NCI-H1092 treated with DMSO at 0.1 percent for 48 hours (cell line): ENCODE measurements at places on chromosomes 2 and 18.

DNA sequence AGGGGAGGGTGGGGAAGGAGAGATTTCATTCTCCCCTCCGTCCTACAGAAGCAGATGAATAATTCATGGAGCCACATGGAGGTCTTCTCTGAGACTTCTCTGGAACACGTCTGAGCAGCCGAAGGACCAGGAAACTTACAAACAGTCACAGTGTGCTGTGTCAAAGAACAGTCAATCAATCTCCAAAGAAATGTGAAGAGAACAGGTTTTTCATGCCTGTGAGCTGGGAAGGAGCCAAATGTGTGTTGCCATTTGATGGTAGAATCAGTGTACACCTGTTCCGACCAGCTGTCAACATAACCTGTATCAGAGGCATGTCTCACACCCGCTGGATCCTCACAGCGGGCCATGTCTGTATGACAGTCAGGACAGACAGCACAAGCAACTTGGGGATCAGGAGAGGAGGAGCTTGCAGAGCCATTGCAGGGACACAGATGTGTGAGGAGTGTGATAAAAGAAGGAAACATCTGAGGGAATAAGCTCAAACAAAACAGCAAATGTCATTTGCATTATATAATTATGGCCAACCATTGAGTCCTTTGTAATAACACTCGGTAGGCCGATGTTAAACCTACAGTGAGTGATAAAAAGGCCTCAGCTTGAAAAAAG lies 298.5 kb downstream of the EN1 start:
- no peak for DNase-seq

- DNase-seq: no peak
Observed at GRCh38 chr2:182043021-182043420, 57.4 kb downstream of the PPP1R1C start.

GRCh38 chr2:205025580-205026240 lies 480.4 kb downstream of the PARD3B start:
- peak; percentile 4 for DNase-seq

- DNase-seq: no peak
Observed at GRCh38 chr2:172884336-172884735, 148.7 kb downstream of the RAPGEF4 start.

DNA sequence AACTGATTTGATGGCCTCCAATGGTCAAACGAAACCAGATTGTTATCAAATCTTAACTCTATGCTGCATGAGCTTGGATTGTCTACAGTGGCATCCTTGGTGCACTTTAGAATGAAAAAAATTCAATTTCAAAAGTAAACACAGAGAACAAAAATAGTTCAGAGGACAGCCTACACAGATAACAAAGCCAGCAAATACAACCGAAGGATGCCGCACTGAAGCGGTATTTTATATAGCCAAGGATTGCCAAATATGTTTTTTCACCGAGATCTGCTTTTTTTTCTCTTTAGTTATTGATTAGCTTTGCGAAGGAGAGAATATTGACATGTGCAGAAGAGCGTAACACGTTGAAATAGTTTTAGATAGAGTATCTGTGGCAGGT lies 72.0 kb downstream of the SLC4A3 start:
- no peak for DNase-seq

DNA sequence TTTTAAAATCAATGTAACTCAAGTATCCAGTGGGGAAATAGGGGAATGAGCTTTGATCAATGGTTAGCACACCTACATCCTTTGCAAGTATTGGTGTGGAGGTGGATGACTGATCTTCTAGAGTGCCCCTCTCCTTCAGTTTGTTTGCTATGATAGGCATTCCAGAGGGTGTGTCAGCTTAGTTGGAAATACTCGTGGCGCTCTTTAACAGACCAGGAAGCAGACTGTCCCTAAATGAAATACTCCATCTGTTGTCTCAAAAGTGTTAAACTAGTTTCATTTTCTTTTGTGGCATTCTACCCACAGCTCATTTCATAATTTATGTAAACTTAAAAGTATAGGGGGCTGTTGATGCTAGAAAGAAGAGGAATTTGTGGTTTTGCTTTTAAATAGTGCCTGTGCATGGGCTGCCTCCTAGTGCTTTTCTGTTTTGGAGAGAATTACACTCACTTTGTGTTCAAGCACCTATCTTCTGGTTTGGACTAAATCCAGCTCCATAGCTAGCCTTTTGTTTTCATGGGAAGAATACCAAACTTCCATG lies 66.2 kb downstream of the STAT1 start:
- no peak for DNase-seq

- DNase-seq: no peak
Observed at GRCh38 chr2:224444783-224445182, 42.9 kb upstream of the FAM124B start.

DNA sequence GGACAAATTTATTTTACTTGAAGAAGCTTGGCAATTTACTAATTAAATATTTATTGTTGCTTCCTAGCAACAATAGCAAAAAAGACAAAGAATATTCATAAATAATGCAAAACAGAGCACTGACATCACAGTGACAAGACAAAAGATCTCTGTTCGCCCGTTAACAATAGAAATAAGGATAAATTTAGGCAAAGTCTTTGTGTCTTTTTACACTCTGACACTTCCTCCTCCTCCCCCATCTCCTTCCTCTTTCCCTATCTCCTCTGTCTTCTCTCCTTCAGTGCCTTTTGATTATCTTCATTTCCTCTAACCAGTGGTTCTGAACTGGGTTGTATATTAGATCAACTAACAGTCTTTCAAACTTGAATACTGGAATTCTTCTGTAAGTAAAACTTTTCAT lies 808.4 kb downstream of the ERBB4 start:
- no peak for DNase-seq

- DNase-seq: no peak
Observed at GRCh38 chr18:47821314-47821713, 109.1 kb downstream of the SMAD2 start.

GRCh38 chr2:177549171-177549570 lies 156.6 kb downstream of the AGPS start:
- no peak for DNase-seq

- no peak for DNase-seq
Observed at GRCh38 chr2:61335187-61335586, 135.7 kb downstream of the USP34 start.
